ENCODE measurements at places on chromosomes 2 and 18.
A peak's percentile ranks its signal among the peaks of the same experiment; 100 is the strongest.

DNA sequence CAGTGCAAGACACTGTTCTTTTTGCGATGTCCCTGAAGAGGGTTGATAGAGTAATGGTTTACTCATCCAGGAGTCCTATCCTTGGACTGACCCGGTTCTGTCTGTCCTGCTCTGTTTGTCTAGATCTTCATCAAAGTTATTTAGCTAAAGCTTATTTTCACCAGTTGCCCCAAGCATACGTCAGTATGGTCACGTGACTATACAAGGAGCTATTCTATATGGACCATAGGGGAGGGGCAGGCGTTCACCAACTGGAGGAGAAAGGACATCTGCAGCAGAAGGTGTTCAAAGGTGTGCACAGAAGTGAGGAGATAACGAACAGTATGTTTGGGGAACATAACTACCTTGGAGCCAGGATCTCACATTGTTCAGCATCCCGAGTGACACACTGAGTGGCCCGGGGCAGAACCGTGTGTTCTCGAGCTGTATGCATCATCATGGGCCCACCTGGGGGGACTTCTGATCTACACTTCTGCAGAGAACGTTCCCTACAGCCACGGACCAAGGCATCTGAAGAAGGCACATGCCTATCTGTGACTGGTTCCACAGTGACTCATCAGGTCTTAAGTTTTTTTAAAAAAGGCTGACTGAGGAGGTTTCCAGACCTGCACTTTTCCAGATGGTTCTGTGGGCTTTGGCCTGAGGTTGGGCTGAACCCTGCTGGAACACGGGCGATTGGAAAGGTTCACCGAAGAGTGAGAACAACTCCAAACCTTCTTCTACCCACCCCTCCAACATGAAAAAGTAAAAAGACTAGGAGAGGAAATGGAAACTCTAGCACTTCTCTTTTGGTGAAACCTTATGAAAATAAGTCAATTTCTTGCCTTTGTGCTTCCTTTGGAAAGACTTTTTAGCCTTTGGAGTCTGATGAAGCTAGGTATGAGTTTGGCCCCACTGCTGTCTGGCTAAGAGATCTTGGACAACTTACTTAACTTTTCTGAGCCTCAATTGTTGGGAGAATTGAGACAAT is 68.6 kb upstream of the YWHAQ start:
- no peak for DNase-seq

GRCh38 chr18:59512025-59512755 is 153.1 kb upstream of the LMAN1 start:
- DNase-seq, result no peak

- DNase-seq, result no peak
Measured at GRCh38 chr2:20235655-20236305, 10.8 kb upstream of the SDC1 start.

GRCh38 chr18:24987303-24988252 is 364.4 kb downstream of the ZNF521 start:
- no peak for DNase-seq

DNA sequence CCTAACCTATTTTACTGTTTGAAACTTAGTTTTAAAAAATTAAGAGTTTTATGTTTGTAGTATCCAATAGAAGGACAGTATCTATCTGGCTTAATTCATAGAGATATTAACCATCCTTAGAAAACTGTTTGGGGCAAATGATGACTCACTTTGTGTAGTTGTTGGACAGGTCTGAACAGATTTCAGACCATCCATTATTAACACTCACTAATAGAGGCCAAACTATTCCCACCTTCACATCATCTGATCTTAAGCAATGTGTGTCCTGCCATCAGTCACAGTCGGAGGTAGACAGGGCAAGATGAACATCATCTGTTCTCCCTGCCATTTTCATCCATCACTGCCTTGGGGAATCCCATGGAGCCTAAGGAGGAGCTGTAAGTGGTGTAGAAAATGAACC is 164.6 kb upstream of the DCC start:
- no peak for DNase-seq

DNA sequence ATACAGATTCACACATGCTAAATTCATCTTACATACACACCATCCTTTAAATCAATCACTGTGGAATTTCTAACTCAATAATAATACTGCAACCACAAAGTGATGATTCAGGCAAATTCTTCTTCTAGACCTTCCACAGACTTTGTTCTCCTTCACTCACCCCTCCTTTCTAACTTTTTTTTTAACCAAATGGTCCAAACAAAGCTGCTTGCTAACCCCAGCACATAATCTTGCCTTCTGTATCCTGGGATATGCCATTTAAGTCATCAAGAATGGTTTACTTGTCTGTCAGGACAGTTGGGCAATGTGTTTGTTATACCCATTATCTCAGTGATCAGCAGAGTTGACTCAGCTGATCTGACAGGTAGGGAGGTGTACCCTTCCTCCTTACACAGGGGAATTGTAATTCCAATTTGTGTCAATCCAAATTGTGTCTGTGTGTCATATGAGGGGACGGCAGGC is 10.0 kb downstream of the SLC40A1 start:
- no peak for DNase-seq

DNA sequence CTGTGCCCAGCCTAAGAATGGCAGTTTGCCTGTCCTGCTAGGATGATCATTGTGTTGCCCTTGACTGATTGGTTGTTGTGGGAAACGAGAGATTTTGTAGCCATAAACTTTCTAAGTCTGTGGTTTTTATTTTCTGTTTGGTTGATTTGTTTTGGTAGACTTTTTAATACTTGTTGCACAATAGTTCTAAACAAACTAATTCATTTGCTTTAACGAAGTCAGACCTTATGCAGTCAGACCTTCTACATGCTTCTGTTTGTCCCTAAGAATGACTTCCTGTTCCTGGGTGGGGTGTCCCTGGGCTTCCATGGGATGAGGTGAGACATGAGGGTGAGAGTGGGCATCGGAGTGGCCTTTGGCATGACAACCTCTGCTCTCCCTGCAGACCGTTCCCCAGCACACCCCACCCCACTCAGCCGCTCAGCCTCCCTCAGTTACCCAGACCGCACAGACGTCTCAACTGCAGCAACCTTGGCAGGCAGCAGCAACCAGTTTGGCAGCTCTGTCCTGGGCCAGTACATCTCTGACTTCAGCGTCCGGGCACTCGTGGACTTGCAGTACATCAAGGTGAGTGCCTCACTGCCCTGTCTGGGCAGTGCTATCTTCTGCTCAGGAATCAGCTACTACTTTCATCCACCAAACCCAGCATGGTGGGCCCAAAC is 7.8 kb upstream of the CNNM3 start:
- no peak for DNase-seq

DNA sequence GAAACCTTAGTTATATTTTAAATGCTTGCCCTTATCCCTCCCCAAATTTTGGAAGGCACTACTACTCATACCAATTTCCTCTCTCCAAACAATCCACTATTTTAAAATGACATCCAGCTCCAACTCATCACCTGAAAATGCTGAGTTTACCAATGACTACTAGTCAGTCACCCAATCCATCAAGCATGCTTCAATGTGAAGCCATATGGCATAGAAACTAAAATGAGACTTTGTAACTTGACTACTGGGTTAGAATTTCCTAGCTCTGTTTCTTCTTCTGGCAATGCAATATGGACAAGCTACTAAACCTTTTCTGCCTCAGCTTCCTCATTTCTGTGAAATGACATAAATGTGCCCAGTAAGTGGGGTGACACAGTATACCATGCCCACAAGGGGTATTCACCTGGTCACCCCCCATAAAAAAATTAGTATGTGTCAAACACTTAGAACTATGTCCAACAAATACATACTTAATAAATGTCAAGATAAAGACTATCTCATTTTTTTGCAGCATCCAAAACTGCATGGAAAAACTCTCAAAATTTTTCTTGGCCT is 10.0 kb upstream of the STPG4 start:
- no peak for DNase-seq

DNA sequence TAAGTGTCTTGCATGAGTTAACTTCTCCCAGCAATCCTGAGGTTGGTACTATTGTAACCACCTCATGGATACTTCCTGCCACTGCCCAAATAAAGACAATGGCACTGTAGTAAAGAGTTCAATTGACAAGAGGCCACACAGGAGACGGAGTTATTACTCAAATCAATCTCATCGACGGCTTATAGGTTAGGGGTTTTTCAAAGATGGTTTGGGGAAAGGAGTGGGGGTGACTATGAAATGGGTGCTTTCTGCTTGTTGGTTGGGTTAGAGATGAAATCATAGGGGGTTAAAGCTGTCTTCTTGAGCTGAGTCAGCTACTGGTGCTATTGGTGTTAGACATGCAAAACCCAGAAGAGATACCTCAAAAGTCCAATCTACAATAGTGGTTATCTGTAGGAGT is 1258.0 kb upstream of the ZEB2 start:
- DNase-seq, result no peak

DNA sequence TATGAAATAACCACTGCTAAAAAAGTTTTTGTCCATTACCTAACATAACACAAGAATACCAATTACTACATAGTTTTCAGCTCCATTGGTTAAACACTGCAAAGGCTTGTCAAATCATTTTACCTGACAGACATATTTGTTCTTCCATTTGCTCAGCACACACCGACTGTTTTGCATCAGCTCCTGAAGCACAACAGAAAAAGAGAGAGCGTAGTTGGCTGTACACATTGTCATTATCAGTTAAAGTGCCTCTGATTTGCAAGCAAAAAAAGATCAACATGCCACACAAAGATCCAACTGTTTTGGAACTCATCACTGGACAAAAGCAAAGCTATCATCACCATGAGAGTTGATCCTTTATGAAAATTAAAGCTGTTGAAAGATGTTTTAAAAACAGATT is 103.8 kb downstream of the WDPCP start:
- no peak for DNase-seq

DNA sequence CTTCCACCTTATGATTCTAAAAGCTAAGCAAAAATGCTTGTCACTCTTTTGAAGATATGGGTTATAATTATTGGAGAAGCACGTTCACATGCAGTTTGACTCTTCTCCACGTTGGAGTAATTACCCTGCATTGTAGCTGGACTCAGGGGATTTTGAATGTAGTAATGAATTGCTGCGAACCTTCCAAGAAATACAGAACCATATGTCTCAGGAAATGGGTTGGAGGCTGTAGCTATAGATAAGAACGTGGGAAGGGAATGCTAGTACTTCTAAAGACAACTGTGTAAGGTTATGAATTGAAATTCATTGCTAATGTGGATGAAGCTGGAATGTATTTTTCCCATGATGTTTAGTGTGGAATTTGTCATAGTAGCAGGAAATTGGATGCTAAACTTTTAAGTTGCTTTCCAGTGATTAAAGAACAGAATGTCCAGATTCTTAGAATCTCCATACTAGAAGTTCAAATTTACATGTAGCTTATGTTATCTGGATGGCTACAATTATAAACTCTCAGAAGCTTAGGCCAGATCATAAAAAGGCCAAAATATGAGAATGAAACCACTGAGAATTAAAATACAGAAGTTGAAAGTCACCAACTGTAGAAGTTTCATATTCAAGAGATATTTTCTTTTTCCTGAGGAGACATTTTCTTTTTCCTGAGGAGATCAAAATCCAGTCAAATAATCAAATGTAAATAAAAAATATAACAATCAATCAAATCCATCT is 27.3 kb upstream of the SPOPL start:
- no peak for DNase-seq

DNA sequence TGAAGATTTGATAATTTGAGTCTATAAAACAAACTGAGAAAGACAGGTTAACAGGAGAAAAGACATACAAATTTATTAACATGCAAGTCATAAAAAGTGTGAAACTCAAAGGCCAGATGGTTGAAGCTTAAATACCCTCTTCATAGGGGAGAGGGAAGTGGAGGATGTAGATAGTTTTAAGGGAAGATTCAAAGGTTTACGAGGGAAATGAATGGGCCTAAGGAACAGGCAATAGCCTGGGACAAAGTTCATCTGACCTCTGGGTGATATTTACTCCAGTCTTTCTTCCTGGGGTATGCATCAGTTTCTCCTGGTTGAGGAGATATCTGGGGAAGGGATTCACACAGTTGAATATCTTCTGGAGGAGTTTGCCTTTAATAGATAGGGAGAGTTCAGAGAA is 215.0 kb upstream of the SP5 start:
- DNase-seq, result no peak

- DNase-seq, result no peak
Measured at GRCh38 chr2:20291106-20291564, 59.5 kb downstream of the PUM2 start.

GRCh38 chr2:146241023-146241422 is 1603.8 kb upstream of the ACVR2A start:
- no peak for DNase-seq

DNA sequence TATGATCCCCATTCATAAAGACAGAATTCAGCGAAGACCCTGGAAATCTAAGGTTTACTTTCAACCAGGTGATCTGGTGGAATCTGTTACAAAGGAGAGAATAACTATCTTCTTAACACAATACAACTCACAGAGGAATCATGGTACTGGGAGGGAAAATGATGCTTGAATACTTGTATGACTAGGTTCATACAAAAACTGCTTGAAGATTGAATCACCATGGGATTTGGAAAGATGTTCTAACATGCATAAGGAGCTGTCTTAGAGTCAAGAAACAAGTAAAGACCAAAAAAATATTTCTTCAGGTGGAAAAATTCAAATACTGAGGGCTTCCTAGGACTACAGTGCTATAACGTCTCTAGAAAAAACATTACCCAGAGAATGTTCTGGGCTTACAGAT is 32.2 kb downstream of the COL5A2 start:
- no peak for DNase-seq

- DNase-seq, result no peak
Measured at GRCh38 chr2:204234879-204235278, 298.3 kb downstream of the ICOS start.

DNA sequence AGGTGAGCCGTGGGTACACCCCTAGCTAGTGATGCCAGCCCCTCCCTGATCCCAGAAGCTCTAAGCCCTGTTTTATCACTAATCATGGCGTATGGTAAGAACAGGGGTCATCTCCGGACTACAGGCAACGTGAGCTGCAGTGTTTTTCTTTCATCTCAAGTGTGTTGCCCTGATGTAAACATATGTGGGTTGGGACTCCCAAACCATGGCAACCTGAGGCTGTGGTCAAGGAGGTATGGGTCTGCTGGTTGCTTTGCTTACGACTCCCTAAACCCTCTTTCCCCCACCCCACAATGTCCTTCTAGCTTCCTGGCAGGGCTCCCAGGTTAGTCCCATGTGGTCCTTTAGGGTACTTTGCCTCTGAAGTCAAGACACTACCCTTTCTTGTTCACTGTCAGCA is 53.6 kb upstream of the AFF3 start:
- no peak for DNase-seq

- DNase-seq, result no peak
Measured at GRCh38 chr18:21486905-21487437, 113.5 kb downstream of the ESCO1 start.

DNA sequence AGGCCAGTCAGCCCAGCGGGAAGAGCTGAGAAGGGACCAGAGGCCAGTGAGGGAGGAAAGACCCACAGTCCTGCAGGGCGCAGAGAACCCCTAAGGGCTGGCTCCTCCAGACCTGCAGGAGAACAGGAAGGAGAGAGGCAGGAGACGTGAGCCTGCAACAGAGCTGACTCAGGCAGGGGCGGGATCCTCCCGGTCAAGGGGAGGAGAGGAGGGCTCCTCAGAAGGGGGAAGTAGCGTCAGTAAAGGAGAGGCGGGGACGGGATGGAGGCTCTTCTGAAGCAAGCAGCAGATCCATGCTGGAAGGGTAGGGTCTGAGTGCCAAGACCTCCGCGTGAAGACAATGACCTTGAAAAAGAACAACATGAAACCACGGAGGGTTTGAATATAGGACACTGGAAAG is 50.8 kb downstream of the TRABD2A start:
- no peak for DNase-seq

- peak; percentile 21 for DNase-seq
Measured at GRCh38 chr2:171317492-171318125, 116.2 kb downstream of the METTL8 start.

- peak; percentile 7 for DNase-seq
Measured at GRCh38 chr2:38074764-38075506, 1.0 kb downstream of the CYP1B1 start.

Measured in activated CD4-positive, alpha-beta T cell treated with anti-CD3 and anti-CD28 coated beads, Interleukin-2, amount 50 U/mL, for 48 hours (primary cell).